ENCODE measurements at places on chromosomes 7 and 10.

- no peak for DNase-seq
Measured at GRCh38 chr10:119378737-119379067, 163.8 kb downstream of the RGS10 start.

DNA sequence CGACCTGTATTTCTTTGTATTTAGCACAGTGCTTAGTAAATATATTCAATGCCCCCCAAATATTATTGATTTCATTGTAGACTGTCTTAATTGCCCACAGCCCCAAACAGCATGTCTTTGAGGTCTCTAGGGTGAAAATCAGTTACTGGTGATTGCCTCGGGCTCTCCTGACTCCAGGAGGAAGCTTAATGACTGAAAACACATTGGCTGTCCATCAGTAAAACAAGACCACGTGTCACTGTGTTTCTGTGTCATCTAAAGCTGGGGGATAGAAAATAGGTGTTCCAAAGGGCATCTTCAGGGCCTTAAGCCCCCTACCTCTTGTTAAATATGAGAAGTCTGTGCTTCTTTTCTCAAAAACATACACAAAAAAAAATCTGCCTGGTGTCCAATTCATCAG lies 67.9 kb downstream of the CACNA2D1 start:
- no peak for DNase-seq

GRCh38 chr7:93140582-93141191 lies 7.5 kb downstream of the SAMD9L start:
- DNase-seq: no peak

- no peak for DNase-seq
Measured at GRCh38 chr7:112497481-112497880, 16.7 kb downstream of the LSMEM1 start.

GRCh38 chr7:47710201-47710935 lies 128.5 kb upstream of the TNS3 start:
- DNase-seq: no peak

DNA sequence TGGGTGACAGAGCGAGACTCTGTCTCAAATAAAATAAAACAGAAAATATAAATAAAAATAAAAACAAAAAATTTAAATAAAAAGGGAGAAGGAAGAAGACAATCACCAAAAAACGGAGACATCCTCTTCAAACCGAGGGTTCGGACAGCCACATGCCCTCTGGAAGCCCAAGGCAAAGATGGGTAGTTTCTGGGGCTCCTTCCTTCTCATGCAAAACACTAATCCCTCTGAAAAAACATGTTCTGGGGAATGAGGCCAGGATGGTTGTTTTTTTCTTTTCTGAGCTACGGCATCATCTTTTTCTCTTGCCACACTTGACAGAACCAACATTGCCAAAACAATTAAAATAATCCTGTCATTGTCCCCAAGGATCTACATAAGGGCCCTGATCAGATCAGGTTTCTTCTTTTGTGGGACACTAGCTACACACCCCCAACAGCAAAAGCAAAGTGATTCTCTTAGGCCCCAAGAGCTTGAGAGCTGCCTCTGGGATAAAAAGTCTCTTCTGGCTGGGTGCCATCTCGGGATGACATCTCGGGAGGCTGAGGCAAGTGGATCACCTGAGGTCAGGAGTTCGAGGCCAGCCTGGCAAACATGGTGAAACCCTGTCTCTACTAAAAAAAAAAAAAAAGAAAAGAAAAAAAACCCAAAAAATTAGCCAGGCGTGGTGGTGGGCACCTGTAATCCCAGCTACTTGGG lies 14.2 kb upstream of the POR start:
- no peak for DNase-seq

DNA sequence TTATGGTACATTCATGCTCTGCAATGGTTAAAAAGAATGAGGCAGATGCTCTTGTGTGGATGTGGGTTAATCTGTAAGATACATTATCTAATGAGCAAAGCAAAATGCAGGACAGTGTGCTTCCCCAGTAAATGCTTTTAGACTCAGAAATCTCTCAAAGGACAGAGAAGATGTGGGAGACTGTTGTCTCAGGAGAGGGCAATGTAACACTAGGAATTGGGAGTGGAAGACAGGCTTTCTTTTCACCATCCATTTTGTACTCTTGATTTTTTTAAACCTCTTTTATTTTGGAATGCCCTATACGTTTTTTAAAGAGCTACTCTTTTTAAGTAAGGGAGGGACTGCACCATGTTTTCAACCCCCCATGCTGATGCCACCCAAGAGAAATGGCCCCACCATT lies 77.5 kb upstream of the ADAM12 start:
- no peak for DNase-seq

GRCh38 chr10:54559498-54559897 lies 241.5 kb downstream of the PCDH15 start:
- no peak for DNase-seq

DNA sequence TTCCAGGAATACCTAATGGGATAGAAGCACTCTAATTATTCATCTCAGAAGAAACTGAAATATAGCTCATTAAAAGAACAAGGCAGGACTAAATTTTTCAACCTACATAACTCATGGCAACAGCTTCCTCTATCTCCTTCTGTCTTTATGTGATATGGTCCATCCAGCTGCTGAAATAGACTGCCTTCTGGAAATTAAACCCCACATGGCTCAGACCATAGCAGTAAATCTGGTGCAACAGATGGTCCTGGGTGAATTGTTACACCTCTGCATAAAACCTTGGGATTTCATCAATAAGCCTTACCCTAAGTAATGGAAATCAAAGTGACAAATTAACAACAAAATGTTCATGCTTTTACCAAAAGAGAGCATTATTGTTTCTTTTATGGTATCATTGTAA lies 205.6 kb upstream of the CSTF2T start:
- DNase-seq: no peak

DNA sequence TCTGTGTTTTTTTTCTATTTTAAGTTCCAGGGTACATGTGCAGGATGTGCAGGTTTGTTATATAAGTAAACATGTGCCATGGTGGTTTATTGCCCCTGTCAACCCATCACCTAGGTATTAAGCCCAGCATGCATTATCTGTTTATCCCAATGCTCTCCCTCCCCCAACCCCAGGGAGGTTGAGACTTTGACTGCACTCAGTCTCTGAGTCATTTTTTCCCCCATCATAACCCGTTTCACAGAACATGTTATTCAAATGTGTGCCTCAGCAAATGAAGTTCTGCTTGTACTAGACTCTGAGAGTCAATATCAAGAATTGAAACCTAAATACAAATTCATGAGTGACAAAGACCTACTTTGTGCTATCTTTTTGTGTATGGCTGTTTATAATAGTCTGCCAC lies 70.0 kb upstream of the CYP26C1 start:
- DNase-seq: no peak

DNA sequence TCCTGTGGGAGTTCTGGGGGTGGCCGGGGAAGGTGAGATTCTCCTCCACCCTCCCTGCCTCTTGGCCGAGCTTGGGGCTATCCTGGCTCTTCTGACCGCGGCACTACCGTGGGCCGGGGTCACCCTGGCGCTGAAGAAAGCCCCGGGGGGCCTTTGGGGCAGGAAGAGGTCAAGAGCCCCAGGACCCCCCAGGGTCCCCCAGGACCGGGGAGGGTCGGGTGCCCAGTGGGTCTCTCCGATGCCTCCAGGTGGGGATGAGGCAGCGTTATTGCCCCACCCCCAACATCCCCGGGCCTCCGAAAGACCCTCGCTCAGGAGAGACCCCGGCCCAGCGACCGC lies 439 bp upstream of the KNDC1 start:
- DNase-seq: no peak

- DNase-seq: peak; percentile 78
Measured at GRCh38 chr7:152313831-152314604, 121.8 kb downstream of the KMT2C start.

GRCh38 chr10:30436191-30436611 lies 2.2 kb downstream of the MAP3K8 start:
- no peak for DNase-seq

GRCh38 chr7:127831318-127832219 lies 179.6 kb downstream of the SND1 start:
- DNase-seq: no peak

DNA sequence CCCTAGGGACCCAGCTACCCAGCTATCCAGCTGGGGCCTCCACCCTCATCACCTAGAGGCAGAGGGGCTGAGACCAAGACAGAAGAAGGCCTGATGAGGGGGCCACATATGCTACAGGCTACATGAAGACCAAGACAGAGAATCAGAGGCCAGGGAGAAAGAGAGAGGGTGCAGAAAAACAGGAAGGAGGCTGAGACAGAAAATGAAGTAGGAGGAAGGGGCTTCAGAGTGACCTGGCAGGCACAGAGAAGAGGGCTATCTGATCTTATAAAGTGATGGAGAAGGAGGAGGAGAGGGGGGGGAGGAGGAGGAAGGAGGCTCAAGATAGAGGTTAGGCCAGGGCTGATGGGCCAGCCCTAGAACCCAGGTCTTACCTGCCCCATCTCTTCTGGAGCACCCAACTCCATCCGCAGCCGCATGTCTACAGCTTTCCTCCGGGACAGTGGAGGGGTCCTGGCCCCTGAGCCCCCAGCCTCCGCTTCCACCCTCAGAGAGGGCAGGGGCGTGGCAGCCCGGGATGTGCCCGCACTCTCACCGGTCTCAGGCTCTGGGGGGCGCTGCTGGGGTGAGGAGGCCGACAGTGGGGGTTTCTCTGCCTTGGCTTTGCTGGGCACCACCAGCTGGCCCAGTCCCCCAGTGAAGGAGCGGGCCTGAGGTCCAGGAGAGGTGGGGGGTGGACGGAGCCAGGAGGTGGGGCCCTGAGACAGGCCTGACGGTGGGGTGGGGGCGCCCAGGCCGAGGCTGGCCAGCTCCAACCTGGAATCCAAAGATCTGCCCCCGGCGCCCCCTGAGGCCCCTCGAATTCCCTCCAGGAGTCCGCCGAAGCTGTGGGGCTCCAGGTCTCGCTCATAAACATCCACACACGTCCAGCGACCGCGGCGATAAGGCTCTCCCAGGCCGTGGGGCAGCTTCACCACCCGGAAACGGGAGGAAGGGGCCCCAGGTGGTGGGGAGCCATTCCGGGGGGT lies 1.8 kb downstream of the TSC22D4 start:
- no peak for DNase-seq
